ENCODE measurements at places on chromosomes 13 and 19. TPM values are rescaled to one million over a fixed set of nuclear protein-coding genes. Genes with fewer than 3 reads are reported as not detected.

DNA sequence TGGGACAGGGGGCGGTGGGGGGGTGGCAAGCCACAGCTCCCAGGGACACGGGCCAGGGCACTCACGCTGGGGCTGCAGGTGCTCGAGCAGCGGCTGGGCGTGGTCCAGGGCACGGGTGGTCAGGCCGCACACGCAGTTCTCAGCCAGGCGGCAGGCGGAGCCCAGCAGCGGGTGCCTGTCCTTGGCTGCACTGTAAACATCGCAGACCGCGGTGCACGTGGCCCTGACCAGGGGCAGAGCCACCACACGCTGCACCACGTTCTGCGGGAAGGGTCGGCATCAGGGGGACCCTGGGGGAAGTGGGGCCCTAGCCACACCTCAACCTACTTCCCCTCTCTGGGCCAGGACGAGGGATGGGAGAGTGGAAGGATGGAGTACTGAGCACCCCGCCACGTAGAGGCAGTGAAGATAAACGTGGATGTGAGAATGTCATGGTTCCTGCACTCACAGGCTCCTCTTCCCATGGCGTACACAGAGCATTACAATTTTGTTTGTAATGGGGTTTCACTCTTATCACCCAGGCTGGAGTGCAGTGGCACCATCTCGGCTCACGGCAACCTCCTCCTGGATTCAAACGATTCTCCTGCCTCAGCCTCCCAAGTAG is 3.4 kb downstream of the PLIN5 start:
- no peak for DNase-seq

GRCh38 chr13:95207769-95208366 is 93.4 kb downstream of the ABCC4 start:
- no peak for DNase-seq

TEX26 gene
- polyA plus RNA-seq, result not detected

DNA sequence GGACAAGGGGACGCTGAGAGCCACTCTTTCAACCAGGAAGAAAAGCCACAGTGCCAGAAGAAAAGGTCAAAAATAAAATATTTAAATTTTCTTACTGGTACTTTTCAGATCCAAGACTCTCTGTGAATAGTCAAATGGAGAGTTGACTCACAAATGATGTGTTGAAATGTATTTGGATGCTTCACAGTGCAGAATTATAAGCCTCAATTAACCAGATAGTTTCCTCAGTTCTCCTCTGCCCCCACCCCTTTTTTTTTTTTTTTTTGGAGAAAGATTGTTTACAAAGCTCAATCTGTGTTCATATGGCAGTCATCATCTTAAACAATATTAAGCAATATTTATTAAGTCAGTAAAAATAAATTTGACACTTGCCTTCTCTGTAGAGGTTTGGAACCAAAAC is 470.8 kb downstream of the FGF9 start:
- DNase-seq, result no peak

CCL25 gene
- not detected for polyA plus RNA-seq

- DNase-seq, result no peak
These were observed 88.8 kb downstream of the ARHGEF7 start for GRCh38 chr13:111203736-111204389.

- no peak for DNase-seq
These were observed 8.8 kb downstream of the ZFP28 start for GRCh38 chr19:56547535-56547934.

- no peak for DNase-seq
These were observed 107.4 kb upstream of the CSNK1A1L start for GRCh38 chr13:37212826-37213225.

ADGRE1 gene
- polyA plus RNA-seq, result not detected

GRCh38 chr13:112814905-112815585 is 125.2 kb downstream of the ATP11A start:
- DNase-seq, result no peak

PTH2 gene
- polyA plus RNA-seq, result not detected

CCDC122 gene
- 2.7 TPM for polyA plus RNA-seq

SPATA13 gene
- polyA plus RNA-seq, result 19.0 TPM

- DNase-seq, result no peak
These were observed 2.2 kb upstream of the CLEC17A start for GRCh38 chr19:14580623-14581237.

RFXANK gene
- 93.2 TPM for polyA plus RNA-seq

CFAP97D2 gene
- polyA plus RNA-seq, result 0.40 TPM

DNA sequence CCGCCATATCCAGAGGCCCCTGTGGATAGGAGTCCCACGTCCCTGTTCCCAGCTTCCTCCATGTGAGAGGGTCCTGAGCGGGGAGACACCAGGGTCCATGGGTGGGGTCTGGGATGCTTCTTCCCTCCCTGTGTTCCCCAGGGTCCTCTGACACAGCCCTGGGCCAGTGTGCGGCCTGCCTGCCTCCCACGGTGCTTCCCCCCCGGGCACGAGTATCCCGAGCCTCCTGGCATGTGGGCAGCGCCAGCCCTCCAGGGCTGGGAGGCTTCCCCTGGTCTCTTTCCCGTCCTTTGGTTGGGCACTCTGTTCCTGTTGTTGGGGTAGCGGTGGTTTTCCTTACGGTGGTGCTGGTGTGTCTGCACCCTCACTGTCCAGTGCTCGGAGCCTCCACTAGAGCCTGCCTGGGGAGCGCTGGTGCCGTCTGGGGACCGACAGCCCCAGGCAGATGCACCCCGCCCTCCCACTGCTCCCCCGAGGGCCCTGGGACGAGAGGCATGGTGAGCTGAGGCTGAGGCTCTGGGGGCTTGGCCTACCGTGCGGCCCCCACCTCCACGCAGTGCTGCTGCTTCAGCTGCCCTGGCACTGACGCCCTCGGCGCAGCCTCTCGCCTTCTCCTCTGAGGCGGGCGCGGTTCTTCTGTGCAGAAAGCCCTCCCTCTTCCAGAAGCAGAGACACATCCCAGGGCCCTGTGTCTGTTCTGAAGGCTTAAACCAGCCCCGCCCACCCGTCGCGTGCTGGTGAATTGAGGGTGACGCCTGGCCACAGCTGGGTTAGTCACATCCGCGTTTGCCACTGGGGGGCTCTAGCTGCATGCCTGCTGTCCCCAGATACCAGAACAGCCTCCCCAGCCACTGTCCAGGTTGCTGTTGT is 27.9 kb downstream of the PLEKHJ1 start:
- DNase-seq, result peak; percentile 29

- DNase-seq, result no peak
These were observed 24.2 kb upstream of the SLC7A10 start for GRCh38 chr19:33249740-33250366.

GFY gene
- polyA plus RNA-seq, result not detected

DNAJC15 gene
- polyA plus RNA-seq, result 10.3 TPM

GRCh38 chr13:30565658-30566057 is 52.1 kb upstream of the USPL1 start:
- no peak for DNase-seq

GRCh38 chr13:49638030-49638743 is 9.9 kb downstream of the ARL11 start:
- DNase-seq, result no peak

DAPK3 gene
- polyA plus RNA-seq, result 45.3 TPM

STXBP2 gene
- 115 TPM for polyA plus RNA-seq

GRCh38 chr13:79459906-79460305 is 21.0 kb upstream of the NDFIP2 start:
- no peak for DNase-seq

- no peak for DNase-seq
These were observed 181.3 kb downstream of the LIG4 start for GRCh38 chr13:108033800-108034707.

Data from immature natural killer cell (primary cell).